ENCODE measurements at places on chromosomes 6 and 20.

- no peak for DNase-seq
These were observed 108.8 kb upstream of the TBX18 start for GRCh38 chr6:84872996-84873723.

DNA sequence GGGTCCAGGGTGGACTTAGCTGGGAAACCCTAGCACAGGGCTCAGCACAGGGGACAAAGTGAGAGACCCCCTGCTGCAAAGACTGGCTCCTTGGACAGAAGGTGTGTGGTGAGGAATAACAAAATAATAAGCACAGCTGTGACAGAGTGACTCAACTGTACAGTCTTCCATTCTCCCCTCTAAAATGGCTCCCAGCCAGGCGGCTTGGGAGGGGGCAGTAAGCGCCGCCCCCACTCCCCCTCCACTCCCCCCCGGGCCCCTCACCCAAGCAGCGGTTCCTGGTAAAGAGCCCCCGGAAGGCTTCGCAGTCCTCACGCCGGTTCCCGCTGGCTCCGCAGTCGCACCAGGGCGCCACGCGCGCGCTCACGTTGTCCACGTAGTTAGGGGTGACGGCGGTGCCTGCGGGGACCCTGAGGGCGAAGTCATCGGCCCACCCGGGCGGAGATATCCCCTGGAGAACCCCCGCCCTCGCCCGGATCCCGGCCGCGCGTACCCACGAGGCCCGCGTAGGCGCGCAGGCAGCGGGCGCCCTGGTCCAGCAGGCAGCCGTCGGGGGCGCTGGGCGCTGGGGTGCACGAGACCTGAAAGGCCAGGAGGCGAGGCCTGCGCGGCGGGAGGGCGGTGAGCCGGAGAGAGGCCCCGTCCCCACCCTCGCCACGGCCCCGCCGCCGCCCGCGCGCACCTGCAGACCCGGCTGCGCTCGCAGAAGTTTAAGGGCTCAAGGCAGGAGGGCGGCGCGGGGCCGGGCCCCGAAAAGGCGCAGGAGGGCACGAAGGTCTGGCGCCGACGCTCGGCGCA lies 2.7 kb downstream of the GFRA4 start:
- no peak for DNase-seq

- DNase-seq: no peak
These were observed 185.8 kb upstream of the PRDM1 start for GRCh38 chr6:105900125-105900937.

DNA sequence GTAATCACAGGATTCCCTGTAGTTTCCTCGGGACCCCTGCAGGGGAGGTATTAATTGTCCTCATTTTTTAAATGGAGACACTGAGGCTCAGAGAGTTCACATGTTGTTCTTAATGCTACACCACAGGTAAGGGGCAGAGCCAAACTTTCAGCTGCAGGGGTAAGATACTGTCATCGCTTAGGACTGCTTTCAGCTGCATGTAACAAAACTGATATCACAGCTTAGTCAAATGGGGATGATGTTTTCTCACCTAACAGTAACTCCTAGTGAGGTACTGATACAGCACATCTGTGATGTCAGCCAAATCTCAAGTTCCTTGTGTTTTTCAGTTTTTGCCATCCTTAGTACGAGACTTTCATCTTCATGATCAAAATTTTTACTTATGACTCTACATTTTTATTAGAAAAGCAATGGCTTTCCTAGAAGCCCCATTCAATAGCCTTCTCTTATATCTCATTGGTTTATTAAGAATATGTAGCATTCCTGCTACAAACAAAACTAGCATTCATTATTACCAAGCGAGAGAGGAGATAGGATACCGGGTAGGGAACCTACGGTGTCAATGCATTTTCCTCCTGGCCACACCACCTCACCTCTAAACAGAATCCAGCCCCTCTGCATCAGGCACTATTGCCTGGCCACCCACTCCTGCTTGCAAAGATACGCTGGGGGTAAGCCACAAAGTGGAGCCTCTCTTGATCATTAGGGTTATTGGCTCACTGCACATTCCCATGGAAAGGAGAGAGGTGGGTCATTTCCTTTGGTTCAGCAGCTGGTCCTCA lies 557.5 kb downstream of the CD83 start:
- no peak for DNase-seq

All from hippocampal formation (tissue), 2 donors.